ENCODE measurements at places on chromosomes 11 and 22. TPM values are rescaled to one million over a fixed set of nuclear protein-coding genes. Genes with fewer than 3 reads are reported as not detected.
A peak's percentile ranks its signal among the peaks of the same experiment; 100 is the strongest.

DNA sequence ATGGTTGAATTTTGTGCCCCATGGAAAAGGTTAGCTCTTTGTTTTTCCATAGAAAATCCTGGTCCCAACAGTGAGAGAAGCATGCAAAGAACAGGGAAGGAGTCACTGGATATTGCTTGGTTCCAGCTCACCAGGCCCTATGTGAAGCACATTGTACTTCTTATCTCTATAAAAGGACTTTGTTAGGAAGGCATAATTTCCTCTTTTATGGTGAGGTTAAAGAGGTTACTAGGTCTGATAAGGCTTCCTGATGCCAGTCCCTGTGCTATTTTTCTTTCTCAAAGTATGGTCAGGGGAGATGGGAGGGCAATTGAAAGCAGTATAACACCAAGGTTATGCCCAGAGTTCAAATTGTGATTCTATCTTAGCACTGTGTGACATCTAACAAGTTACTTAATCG lies 162.6 kb downstream of the KIF18A start:
- H3K27me3 ChIP-seq = no peaks in the 10 kb centered on the region
- no peaks in the 10 kb centered on the region for H3K36me3 ChIP-seq
- no peak overlapping the region for H3K27ac ChIP-seq
- no peaks in the 10 kb centered on the region for H3K4me1 ChIP-seq
- H3K4me3 ChIP-seq = no peak overlapping the region

- H3K27me3 ChIP-seq = peaks cover 8% of the 10 kb centered on the region
- peaks cover 42% of the 10 kb centered on the region for H3K4me1 ChIP-seq
- H3K4me3 ChIP-seq = no peak overlapping the region
- no peak overlapping the region for H3K27ac ChIP-seq
- peaks cover 35% of the 10 kb centered on the region for H3K36me3 ChIP-seq
Observed at GRCh38 chr11:64760759-64761420, 1.1 kb upstream of the PYGM start.

DNA sequence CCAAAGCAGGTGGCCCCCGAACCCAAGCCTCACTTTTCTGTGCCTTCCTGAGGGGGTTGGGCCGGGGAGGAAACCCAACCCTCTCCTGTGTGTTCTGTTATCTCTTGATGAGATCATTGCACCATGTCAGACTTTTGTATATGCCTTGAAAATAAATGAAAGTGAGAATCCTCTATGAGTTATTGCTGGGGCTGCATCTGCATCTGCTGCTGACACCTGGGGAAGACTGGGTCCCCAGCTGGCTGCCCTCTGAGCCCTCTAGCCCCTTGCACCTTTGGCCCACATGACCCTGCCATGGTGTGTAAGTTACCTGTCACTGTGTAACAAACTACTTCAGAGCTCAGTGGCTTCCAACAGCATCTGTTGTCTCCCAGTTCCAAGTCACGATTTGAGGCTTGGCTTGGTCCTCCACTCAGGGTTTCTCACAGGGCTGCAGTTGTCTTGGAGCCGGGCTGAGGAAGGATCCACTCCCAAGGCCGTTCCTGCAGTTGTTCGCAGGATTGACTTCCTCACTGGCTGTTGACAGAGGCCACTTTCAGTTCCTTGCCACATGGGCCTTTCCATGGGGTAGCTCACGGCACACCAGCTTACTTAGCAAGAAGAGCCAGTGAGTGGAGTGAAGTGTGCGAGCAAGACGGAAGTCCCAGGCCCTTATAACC lies 13.5 kb upstream of the UVRAG start:
- no peak overlapping the region for H3K27ac ChIP-seq
- peaks cover 14% of the 10 kb centered on the region for H3K4me1 ChIP-seq
- H3K36me3 ChIP-seq = no peaks in the 10 kb centered on the region
- H3K27me3 ChIP-seq = peaks cover 7% of the 10 kb centered on the region
- H3K4me3 ChIP-seq = peak overlapping the region; percentile 31

GRCh38 chr11:48024635-48025071 lies 44.3 kb downstream of the PTPRJ start:
- DNase-seq = no peak
- peaks cover 7% of the 10 kb centered on the region for H3K4me1 ChIP-seq
- H3K27ac ChIP-seq = no peak overlapping the region

DNA sequence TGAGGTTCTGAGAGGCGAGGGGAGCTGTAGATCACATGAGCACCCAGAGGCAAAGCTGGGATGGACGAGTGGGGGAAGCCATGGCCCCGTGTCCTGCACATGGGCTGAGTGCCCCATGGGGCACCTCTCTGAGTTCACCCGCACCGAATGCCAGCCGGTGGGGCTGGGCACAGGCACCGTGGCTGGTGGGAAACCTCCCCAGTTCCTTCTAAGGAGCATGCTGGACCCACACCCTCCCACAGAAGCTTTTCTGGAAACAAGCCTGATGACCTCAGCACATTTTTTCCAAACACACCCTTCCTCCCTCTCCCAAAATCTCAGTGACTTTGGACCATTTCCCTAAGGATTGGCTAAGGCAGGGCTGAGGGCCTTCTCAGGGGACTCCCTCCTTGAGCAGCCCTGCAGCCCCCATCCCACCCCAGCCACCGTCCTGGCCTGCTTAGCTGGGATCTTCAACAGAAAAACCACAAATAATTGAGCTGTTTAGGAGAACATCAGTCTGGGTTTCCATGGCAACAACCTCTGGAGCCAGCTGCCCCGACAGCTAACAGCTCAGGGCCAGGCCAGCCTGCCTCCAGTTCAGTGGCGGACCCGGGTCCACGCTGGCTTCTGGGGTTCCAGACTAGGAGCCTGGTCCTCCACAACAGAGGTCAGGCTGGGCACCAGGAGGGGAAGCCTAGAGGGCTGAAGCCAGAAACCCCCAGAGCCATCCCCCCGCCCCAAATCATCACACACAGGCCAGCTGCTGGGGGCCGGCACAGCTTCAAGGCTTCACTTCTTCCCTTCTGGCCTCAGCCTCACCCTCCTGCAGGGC lies 18.1 kb upstream of the LINC01488 start:
- no peak overlapping the region for H3K4me3 ChIP-seq
- no peak for DNase-seq
- peaks cover 4% of the 10 kb centered on the region for H3K27me3 ChIP-seq

DNA sequence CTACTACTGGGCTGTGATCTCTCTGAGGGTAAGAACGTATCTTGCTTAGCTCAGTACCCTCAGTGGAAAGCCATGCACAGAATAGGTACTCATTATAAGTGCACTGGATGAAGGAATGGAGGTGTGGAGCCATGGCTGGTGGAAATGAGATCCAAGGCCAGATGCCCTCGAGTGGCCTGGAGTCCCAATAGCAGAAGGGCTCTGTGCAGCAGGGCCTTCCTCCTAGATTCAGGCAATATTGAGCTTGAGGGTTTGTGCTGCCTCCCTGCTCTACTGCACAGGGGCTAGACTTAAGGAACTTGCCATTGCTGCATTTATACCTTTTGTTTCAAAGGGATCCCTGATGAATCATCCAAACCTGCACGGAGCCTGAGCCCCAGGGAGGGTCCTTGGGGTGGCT lies 33.6 kb upstream of the TUB start:
- DNase-seq = no peak
- H3K27ac ChIP-seq = no peak overlapping the region
- no peaks in the 10 kb centered on the region for H3K36me3 ChIP-seq
- H3K4me3 ChIP-seq = no peak overlapping the region
- H3K27me3 ChIP-seq = peaks cover 1% of the 10 kb centered on the region
- no peaks in the 10 kb centered on the region for H3K4me1 ChIP-seq

- no peak overlapping the region for H3K27ac ChIP-seq
- no peak for DNase-seq
- H3K4me1 ChIP-seq = peaks cover 8% of the 10 kb centered on the region
- H3K27me3 ChIP-seq = no peaks in the 10 kb centered on the region
- H3K36me3 ChIP-seq = peaks cover 3% of the 10 kb centered on the region
Observed at GRCh38 chr22:40240686-40241085, 63.0 kb downstream of the TNRC6B start.

DNA sequence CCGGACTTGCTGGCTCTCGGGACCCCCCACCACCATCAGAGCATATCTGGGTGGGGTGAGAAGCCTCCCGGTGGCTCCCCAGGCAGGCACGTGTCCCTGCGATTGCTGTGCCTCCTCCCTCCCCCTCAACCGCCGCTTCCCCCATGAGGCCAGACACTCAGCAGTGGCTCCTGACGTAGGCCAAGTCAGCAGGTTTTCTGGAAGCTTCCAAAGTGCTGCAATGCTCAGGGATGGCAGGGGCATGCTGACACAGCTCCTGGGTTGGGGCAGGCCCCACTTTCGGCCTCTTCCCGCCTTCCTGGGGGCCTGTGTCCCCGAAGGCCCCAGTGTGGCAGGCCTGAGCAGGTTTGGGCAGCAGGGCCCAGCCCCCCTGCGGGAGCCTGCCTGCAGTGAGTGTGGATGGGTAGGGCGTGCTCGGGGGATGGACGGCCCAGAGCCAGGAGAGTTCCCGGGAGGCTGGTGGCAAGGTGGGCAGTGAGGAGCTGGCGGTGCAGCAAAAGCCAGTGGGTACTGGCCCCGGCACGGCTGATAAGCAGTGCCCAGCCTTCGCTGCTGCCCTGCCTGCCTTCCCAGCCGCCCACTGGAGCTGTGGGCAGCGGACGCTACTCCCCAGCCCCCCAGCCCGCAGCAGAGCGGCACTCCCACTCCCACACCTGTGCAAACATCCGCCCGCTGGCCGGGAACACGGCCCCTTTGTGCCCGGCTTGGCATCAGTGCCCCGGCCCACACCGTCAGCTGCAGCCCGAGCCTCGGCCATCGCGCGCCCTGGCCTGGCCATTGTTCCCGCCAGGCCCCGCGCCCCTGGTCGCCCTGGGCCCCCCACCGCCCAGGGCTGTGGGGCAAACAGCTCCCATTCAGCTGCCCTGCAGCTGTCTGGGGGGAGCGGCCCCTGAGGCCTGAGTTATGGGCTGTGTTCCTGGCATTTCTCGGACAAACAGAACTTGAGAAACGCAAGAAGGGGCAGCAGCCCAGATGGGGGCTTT lies 125.0 kb downstream of the KCNQ1OT1 start:
- no peak for DNase-seq
- peaks cover 6% of the 10 kb centered on the region for H3K27me3 ChIP-seq
- no peak overlapping the region for H3K27ac ChIP-seq
- peaks cover 5% of the 10 kb centered on the region for H3K4me1 ChIP-seq
- no peak overlapping the region for H3K4me3 ChIP-seq

- no peak overlapping the region for H3K27ac ChIP-seq
- no peak for DNase-seq
- peaks cover 2% of the 10 kb centered on the region for H3K27me3 ChIP-seq
- H3K4me3 ChIP-seq = no peak overlapping the region
- H3K4me1 ChIP-seq = peaks cover 7% of the 10 kb centered on the region
- peaks cover 4% of the 10 kb centered on the region for H3K36me3 ChIP-seq
Observed at GRCh38 chr22:48071828-48072227, 1309.4 kb downstream of the TBC1D22A start.

DNA sequence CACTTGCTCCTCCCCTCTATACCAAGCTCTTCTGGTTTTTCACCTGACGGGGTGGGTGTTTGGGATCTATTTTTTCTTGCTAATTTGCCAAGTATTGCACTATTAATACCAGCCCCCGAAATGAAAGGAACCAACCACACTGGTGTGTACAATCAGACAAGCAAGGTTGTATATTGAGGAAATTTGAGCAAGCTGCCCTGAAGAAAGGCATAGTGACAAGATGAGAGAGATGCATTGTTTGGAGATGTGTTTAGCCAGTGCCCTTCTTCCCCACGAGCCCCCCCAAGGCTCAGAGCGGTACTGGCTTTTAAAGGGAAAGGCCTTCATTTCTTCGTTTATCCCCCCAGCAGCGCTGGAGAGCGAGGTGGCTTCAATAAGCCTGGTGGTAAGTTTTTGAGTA lies 15.2 kb upstream of the GAS2L1 start:
- no peaks in the 10 kb centered on the region for H3K27me3 ChIP-seq
- no peak for DNase-seq
- no peak overlapping the region for H3K4me3 ChIP-seq
- no peak overlapping the region for H3K27ac ChIP-seq
- no peaks in the 10 kb centered on the region for H3K4me1 ChIP-seq

The NRGN gene
- 17.0 TPM for total RNA-seq

The CFL1 gene
- 1,740 TPM for total RNA-seq

The CREB3L1 gene
- 21.6 TPM for total RNA-seq

All from endothelial cell (in vitro differentiated cells).